ENCODE measurements at places on chromosomes 12 and 14. TPM values are rescaled to one million over a fixed set of nuclear protein-coding genes. Genes with fewer than 3 reads are reported as not detected.

GRCh38 chr14:50344116-50344775 lies 32.1 kb downstream of the DMAC2L start:
- no peak for DNase-seq
- no peak overlapping the region for H3K27ac ChIP-seq
- no peaks in the 10 kb centered on the region for H3K27me3 ChIP-seq
- no peaks in the 10 kb centered on the region for H3K36me3 ChIP-seq
- H3K4me1 ChIP-seq = no peaks in the 10 kb centered on the region

- H3K4me1 ChIP-seq = no peaks in the 10 kb centered on the region
- no peak overlapping the region for H3K4me3 ChIP-seq
- no peaks in the 10 kb centered on the region for H3K27me3 ChIP-seq
- DNase-seq = no peak
Observed at GRCh38 chr12:101671157-101671791, 26.2 kb upstream of the CHPT1 start.

DNA sequence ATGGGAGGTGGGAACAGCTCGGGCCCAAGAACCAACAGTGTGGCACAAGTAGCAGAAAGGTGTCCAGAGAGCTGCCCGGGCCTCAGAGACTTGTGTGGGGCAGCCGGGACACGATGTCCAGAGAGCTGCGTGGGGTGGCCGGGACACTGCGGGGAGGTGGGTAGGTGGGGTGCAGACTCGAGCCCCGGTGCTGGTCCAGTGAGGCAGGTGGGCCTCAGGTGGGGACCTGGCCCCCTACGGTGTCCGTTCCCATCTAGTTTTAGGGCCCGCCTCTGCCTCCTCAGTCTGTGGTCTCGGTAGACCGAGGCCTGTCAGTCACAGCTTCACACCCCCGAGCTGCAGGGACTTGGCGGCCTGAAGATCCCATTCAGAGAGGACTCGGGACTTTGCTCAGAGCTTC lies 6.3 kb upstream of the FBRSL1 start:
- no peak overlapping the region for H3K4me3 ChIP-seq
- H3K27me3 ChIP-seq = peaks cover 63% of the 10 kb centered on the region
- H3K27ac ChIP-seq = no peak overlapping the region
- no peaks in the 10 kb centered on the region for H3K36me3 ChIP-seq

PRMT5 gene
- 105 TPM for total RNA-seq

TSPAN31 gene
- total RNA-seq = 23.6 TPM

AKAP3 gene
- 0.69 TPM for total RNA-seq

DAO gene
- total RNA-seq = not detected

APAF1 gene
- total RNA-seq = 68.2 TPM
